Urothelium cell line (cell line): ENCODE measurements at places on chromosomes 11 and 22.

- DNase-seq: peak; percentile 22
These were observed 72.2 kb downstream of the CDKN1C start for GRCh38 chr11:2813141-2813908.

- DNase-seq: no peak
These were observed at the start of gene MUC2 for GRCh38 chr11:1074244-1075221. TSS of gene MUC2 (plus strand) at chr11:1074874.

- no peak for DNase-seq
These were observed 402.3 kb downstream of the TBC1D22A start for GRCh38 chr22:47164514-47165337.

DNA sequence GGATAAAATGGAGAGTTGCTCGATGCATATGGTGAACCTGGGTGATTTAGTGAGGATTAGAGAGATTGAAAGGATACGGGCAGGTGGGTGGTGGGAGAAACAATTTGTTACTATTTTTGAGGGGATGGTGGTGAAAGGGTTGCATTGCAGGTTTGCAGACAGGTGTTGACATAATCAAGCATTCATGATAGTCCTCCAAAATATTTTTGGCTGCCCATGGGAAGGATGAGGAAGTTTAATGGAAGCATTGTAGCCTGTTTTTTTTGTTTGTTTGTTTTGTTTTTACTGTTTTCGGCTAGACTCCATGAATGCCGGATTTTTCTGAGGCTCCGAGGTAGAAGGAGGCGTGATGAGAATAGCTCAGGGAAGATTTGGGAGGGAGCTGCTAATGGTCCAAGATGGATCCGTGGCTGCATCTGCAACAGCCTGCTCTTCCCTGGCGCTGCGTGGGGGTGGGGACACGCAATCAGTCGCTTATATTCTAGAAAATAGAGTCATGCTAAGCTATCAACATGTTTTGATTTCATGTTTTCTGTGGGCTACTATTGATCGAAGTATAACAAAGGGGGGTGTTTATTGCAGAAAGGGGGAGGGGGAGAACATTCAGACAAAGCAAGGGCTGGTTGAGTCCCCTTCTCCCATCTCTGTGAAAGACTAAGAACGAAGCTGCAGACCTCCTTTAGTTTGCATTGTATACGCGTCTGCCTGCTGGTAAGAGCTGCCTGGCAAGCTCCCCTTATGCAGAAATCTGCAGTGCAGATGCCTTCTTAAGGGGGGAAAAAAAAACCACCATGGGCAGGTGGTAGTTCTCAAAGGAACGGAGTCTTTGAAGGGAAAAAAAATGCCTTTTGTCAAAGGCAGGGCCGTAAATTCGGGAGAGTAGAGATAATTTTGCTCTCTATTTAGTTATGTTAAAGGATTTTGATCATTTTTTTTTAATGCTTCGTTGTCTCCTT lies 1.0 kb downstream of the RTN3 start:
- peak; percentile 16 for DNase-seq

DNA sequence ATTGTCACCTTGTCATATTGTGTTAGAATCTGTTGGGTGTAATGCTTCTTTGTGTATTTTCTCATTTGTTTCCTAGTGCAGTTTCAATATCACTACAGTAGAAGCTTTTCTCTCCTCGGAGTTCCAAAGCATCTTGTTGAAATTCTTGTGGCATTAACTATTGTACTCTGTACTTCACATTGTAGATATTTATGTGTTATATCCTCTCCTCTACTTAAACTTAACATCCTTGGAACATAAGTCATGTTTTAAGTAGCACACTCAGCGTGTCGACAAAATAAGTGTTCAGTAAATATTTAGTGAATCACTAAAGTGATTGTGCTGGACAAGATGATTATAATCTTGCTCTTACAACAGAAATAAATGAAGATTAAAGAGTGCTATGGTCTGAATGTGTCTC lies 201.7 kb downstream of the ARHGAP42 start:
- DNase-seq: no peak

DNA sequence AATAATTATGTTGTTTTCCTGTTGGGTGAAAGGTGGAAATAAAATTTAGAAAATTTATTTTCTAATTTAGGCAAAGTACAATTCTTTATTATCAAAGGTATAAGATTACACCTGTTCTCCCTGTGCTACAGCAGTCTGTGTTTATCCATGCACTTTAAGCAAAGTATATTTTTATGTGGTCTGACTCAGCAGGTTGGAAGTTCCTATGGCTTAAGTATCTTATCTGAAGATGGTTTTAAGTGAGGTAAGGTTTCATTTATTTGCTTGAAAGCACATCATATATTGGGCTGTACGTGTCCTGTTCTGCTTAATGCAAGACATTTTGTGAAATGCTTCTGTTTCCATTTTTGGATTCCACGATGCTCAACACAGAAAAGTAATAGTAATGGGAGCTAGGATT lies 14.6 kb downstream of the PPME1 start:
- DNase-seq: no peak

- no peak for DNase-seq
These were observed 3.1 kb upstream of the MMP8 start for GRCh38 chr11:102727890-102728289.

DNA sequence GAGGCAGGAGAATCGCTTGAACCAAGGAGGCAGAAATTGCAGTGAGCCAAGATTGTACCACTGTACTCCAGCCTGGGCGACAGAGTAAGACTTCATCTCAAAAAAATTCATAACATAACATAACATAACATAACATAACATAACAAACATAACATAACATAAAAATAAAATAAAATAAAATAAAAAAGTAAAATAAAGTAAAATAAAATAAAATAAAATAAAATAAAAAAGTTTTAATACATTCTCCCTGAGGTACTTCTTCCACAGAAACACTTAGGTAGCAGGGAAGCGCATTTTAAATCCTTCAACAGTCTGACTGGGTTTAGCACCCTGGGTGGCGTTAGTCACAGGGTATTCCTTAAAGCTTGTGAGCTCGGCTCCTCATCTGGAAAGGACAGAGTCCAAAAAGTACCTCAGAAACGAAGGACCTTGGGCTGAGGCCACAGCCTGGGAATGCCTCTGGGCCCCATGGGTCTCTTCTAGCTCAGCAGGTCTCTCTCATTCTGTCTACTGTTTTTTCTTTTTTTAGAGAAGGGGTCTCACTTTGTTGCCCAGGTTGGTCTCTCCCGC lies 41.7 kb downstream of the MICAL3 start:
- no peak for DNase-seq

GRCh38 chr11:24567380-24567779 lies 70.5 kb downstream of the LUZP2 start:
- no peak for DNase-seq

DNA sequence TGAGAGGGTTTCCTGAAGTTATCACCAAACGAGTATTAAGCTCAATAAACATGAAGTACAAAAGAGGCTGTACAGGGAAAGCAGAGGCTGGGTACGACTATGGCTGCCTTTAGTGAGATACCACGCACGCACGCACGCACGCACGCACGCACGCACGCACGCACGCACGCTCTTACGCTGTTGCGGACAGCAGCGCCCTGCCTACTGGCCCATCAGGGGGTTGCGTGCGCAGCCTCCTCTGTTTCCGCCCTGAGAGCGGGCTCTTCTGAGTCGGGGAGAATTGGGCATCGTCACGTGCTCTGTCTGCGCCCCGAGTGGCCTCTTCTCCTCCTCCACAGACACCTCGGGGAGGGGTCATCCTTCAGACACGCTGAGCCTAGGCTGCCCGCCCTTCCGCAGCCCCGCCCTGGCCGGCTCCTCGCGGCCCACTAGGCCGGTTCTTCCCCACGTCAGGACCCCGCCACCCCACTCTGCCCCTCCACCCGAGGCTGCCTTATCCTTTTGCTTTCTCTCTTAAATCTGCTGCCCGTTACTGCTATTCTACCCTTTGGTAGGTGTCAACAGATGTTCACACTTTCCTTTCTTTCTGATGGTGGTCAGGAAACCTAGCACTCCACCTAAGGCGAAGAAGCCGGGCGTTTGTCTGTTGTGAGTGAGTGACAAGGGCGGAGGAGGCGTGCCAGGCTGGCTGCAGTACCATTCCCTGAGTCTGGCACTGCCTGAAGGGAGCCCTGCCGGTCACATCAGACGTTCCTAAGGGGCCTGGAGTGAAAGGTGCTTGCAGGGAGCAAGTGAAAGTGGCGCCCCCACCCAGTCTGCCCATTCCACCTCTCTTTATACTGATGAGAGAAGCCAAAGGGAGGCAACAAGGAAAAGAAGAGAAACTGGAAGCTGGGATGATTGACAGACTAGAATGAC lies 300.4 kb upstream of the B3GAT1 start:
- peak; percentile 81 for DNase-seq

DNA sequence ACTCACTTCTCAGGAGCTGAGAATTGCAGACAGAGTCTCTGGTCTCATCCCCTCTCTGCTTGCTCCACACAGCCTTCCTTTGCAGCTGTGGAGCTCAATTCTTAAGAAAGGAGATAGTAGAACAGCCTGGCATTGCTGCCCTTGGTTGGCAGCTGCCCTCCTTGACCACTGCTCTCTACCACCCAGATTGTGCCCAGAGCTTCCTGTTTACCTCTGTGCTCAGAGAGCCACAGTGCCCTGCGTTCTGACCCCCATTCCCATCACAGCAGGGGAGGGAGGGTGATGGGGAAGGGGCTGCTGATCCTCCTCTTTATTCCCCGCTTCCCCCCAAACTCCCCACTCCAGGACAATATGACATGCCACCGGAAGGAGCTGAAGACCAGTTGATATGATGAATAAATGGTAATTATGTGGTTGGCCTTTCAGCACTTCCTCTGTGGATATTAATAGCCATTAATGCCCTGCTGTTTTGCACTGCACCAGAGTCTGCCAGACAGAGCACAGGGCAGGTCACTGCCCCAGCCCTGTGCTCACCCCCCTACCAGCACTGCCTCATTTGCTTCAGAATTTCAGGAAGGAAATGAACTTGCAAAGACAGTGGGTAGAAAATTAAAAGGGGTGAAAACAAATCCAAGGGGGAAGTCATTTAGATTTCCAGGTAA lies 426.8 kb upstream of the CADM1 start:
- no peak for DNase-seq

GRCh38 chr11:131118247-131118646 lies 202.0 kb upstream of the SNX19 start:
- DNase-seq: no peak

DNA sequence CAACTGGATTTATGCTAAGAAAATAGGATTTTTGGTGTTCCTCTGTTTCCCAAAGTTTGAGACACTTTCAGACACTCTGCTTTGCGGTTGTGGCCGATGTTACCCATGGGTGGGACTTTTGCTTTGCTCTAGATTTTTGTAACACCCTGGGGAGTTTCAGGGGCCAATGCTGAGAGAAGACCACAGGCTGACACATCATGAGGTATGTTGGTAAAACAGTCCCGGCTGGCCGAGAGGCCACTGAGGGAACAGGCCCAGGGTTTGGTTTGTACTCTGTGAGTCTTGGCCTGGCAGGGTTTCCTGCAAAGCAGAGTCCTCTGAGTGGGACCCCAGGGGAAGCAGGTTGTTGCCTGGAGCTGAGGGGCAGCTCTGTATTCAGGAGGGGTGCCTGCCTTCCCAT lies 78.5 kb upstream of the PITPNB start:
- DNase-seq: no peak

- DNase-seq: no peak
These were observed 445.3 kb downstream of the BRD1 start for GRCh38 chr22:49382451-49382735.

GRCh38 chr11:74672332-74672955 lies 58.8 kb downstream of the CHRDL2 start:
- no peak for DNase-seq

DNA sequence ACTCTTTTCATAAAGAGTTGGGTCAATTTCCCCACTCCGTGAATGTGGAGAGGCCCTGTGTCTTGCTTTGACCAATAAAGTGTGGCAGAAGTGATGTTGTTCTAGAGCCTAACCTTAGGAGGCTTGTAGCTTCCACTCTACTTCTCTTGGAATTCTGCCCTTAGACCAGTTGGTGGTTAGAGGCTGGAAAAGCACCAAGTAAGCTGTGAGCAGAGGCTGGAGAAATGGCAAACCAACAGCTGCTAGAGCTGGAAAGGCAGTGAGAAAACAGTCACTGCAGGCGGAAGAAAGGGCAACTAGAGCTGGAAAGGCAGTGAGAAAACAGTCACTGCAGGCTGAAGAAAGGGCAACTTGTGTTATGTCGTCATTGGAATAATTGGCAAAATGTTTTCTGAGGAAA lies 29.8 kb upstream of the MSANTD2 start:
- no peak for DNase-seq

- DNase-seq: peak; percentile 68
These were observed 55.9 kb downstream of the BMAL1 start for GRCh38 chr11:13333456-13333957.

DNA sequence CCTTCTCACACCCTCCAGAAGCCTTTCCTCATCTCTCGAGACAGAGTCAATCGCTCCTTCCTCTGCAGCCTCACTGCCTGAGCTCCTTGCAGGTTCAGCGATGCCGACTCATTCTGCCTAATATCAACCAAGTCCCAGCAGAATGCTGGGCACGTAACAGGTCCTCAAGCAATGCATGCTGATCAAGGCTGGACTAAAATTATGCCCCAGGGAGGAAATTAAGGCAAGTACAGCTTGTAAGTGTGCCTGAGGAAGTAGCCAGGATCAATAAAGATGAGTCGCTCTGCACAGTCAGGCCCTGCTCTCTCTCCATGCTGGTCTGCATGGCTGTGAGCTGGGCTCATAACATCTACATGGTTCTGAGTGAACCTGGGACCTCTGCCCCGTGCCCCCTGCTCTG lies 25.6 kb upstream of the NRIP3 start:
- no peak for DNase-seq

GRCh38 chr22:21033895-21034294 lies 1.5 kb upstream of the SLC7A4 start:
- DNase-seq: no peak

GRCh38 chr22:49535126-49535525 lies 292.5 kb downstream of the BRD1 start:
- no peak for DNase-seq

- no peak for DNase-seq
These were observed 8.9 kb upstream of the GNB1L start for GRCh38 chr22:19863571-19863970.

DNA sequence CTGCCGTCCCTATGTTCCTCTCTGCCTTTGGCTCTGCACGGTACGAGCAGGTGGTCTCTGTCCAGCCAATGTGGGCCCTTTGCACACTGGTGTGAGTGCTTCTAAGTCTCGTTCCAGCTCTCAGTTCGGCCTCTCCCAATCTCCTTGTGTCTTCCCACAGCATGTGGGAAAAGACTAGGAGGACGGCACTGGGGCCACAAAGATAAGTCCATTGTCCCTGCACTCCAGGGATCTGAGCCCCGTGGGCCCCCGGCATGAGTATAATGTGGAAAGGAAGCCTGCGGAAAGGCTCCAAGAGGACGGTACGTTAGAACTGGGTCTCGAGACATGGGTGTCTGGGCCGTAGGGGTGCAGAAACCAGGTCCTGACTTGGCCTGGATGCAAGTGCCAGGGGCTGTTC lies 16.4 kb downstream of the MYEOV start:
- DNase-seq: no peak

- DNase-seq: no peak
These were observed 30.4 kb downstream of the LDHAL6A start for GRCh38 chr11:18485913-18486528.

GRCh38 chr22:29701155-29701999 lies 18.4 kb upstream of the CABP7 start:
- peak; percentile 48 for DNase-seq

DNA sequence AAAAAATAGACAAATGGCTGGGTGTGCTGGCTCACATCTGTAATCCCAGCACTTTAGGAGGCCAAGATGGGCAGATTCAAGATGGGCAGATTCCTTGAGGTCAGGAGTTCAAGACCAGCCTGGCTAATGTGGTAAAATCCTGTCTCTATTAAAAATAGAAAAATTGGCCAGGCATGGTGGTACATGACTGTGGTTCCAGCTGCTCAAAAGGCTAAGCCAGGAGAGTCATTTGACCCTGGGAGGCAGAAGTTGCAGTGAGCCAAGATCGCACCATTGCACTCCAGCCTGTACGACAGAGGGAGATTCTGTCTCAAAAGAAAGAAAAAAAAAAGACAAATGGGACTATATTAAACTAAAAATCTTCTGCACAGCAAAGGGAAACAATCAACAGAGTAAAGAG lies 55.4 kb downstream of the USP35 start:
- no peak for DNase-seq
